CD4-positive, alpha-beta T cell (primary cell): ENCODE measurements at places on chromosomes 6 and 20. TPM values are rescaled to one million over a fixed set of nuclear protein-coding genes. Genes with fewer than 3 reads are reported as not detected.

The CGA gene
- total RNA-seq, result not detected

The ADTRP gene
- 15.2 TPM for total RNA-seq

The GRM1 gene
- total RNA-seq, result not detected

The SLC52A3 gene
- total RNA-seq, result not detected

The CD2AP gene
- 29.4 TPM for total RNA-seq

The SIRPA gene
- 0.60 TPM for total RNA-seq

The PACRG gene
- 0.81 TPM for total RNA-seq

The ECT2L gene
- not detected for total RNA-seq

The HLA-DPA1 gene
- total RNA-seq, result 19.4 TPM

- no peak for DNase-seq
Measured at GRCh38 chr6:473768-474452, 82.4 kb downstream of the IRF4 start.

GRCh38 chr20:56693217-56693616 lies 64.1 kb downstream of the TFAP2C start:
- DNase-seq, result no peak

DNA sequence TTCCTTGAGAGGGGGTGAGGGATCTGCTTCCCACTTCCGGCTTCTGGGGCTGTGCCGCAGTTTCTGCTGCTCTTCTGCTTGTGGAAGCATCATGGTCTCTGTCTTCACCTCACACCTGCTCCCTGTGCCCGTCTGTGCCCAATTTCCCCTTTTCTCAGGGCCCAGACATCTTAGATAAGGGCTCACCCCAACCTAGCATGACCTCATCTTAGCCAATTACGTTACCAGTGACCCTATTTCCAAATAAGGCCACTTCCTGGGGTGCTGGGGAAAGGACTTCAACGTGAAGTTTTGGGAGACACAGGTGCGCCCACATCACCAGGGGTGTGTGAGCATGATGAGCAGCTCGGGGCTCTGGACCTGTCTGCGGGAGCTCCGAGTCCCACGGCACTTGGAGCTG lies 20.7 kb upstream of the RBBP8NL start:
- DNase-seq, result no peak

GRCh38 chr6:73308712-73309534 lies 45.2 kb downstream of the DPPA5 start:
- no peak for DNase-seq

- no peak for DNase-seq
Measured at GRCh38 chr20:44695295-44695673, 19.9 kb upstream of the CCN5 start.

DNA sequence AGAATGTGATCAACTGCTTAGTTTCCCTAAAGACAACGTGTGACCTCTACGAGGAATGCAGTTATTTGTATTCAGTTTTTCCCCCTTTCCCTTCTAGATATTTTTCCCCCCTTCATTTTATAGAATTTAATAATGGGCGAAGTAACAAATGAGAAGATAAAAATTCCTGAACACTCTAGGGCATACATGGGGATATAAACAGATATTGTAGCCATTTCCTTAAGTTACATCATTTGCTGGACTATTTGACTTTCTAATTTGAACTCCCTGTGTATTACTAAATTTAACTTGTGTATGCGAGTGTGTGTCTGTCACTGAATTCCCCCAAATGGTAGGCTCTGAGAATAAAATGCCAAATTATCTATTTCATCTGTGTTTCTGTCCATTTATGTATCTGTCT lies 99.0 kb upstream of the ZFP64 start:
- DNase-seq, result no peak
